Epithelial cell of proximal tubule (primary cell): ENCODE measurements at places on chromosomes 5 and 9. TPM values are rescaled to one million over a fixed set of nuclear protein-coding genes. Genes with fewer than 3 reads are reported as not detected.

DNA sequence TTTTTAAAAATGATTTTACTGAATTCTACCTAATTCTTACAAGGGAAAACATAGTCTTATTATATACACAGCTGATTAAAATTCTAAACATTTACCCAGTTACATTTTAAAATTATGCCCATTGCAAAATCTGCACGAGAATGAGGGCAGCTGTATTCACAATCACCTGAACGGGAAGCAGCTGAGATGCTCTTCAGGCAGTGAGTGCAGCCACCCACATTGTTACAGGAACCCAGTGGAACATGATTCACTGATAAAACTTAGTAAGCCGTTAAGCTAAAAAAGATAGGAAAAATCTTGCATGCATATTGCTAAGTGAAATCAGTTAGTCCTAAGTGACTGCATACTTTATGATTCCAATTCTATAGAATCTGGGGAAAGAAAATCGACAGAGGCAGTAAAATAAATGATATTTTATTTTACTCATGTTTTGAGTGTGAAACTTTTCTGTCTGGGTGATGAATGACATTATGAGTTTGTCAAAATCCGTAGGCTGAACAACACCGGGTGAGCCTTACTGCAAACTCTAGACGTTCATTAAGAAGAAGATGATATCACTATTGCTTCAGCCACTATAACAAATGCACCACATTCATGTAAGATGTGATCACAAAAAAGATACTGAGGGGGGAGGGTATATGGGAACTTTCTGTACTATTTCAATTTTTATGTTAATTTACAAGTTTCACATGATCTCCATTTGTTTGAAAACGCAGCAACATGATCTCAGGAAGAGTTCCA lies 39.1 kb upstream of the FLT4 start:
- no peak for DNase-seq

- DNase-seq, result no peak
These were observed 396.9 kb downstream of the ENC1 start for GRCh38 chr5:74243634-74244033.

GRCh38 chr5:125564317-125564975 lies 818.0 kb upstream of the ZNF608 start:
- DNase-seq, result no peak

DNA sequence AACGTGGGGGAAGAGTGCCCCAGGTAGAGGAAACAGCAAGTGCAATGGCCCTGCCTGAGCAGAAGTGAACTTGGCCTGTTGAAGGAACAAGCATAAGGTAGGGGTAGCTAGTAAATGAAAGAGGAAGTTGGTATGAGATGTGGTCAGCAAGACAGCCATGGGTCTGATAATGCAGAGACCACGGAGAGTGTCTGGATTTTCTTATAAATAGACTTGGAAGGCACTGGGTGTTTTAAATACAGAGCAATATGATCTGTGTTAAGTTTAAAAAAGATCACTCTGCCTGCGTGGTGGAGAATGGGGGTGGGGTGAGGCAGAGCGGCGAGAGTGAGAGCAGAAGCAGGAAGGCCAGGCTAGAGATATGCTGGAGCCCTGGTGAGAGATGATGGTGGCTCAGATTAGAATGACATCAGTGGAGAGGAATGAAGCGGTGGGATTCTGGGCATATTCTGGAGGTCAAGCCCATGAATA lies 4.2 kb downstream of the ADAM19 start:
- no peak for DNase-seq

DNA sequence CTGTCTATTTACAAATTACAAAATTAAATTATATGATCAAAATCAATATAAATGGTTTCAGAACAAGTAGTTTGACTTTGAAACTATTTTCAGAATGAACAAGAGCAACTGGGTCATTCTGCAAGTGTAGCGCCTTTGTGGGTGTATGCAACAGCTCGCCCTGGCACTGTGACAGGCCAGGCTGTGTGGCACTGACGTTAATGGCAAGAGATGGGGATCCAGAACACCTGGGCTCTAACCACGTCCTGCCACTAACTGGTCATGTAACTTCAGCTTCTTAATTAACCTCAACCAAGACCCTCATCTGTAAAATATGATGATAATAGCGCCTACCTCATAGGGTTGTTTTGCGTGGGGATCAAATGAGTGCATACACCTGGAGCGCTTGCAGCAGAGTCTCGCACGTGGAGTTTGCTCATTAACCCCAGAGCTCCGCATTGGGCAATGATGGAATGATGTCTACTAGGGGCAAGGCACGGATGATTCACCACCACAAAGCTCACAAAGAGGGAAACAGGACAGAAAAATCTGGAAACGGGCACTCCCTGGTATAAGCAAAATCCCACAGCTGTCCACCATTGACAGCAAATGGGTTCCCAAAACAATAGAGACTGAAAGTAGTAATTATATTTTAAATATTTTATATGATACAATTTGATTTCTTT lies 639.4 kb downstream of the SEMA5A start:
- DNase-seq, result no peak

- DNase-seq, result no peak
These were observed 105.6 kb upstream of the DAPK1 start for GRCh38 chr9:87392086-87392485.

Gene ZDHHC11B
- total RNA-seq, result 0.29 TPM in 1 of 2 replicates, not detected in the other

Gene TAF11L10
- not detected in 2 replicates for total RNA-seq

Gene FGF10
- not detected in 2 replicates for total RNA-seq

Gene SMIM32
- total RNA-seq, result not detected in 2 replicates
